ENCODE measurements at places on chromosomes 1 and 21. TPM values are rescaled to one million over a fixed set of nuclear protein-coding genes. Genes with fewer than 3 reads are reported as not detected.

Gene SHE
- not detected for total RNA-seq

Gene TGFB2
- 5.5 TPM for total RNA-seq

Gene REN
- total RNA-seq, result not detected

Gene PRCC
- total RNA-seq, result 43.1 TPM

Gene DYNLT5
- total RNA-seq, result not detected

Gene LDLRAD1
- not detected for total RNA-seq

Gene SPATA45
- not detected for total RNA-seq

Gene SELENOF
- total RNA-seq, result 137 TPM

Gene PRUNE1
- 11.5 TPM for total RNA-seq

Gene NCF2
- 1.5 TPM for total RNA-seq

Gene EPHA10
- not detected for total RNA-seq

Gene GPR52
- total RNA-seq, result not detected

Gene CNST
- 4.9 TPM for total RNA-seq

Gene VASH2
- total RNA-seq, result 0.04 TPM

Gene IL10
- not detected for total RNA-seq

Gene FCAMR
- not detected for total RNA-seq

Gene SGIP1
- not detected for total RNA-seq

Gene MSH4
- not detected for total RNA-seq

Gene LYPD8
- not detected for total RNA-seq

Gene OR2T2
- total RNA-seq, result not detected

Gene MTARC2
- total RNA-seq, result 2.5 TPM

Gene PGM1
- 104 TPM for total RNA-seq

Gene HFM1
- not detected for total RNA-seq

Gene LDLRAP1
- 29.3 TPM for total RNA-seq

Gene KRTAP19-1
- not detected for total RNA-seq

Gene CGN
- total RNA-seq, result 0.19 TPM

Gene USH2A
- not detected for total RNA-seq

Gene C1QA
- total RNA-seq, result not detected

Gene ITLN1
- not detected for total RNA-seq

Gene DAP3
- total RNA-seq, result 167 TPM

Gene SERTAD4
- total RNA-seq, result 2.2 TPM

Gene CCDC190
- total RNA-seq, result not detected

Gene C1orf185
- total RNA-seq, result not detected

Gene LCK
- total RNA-seq, result 0.86 TPM

Measured in hair follicular keratinocyte (primary cell).